NCI-H1436 treated with DMSO at 0.1 percent for 48 hours (cell line): ENCODE measurements at places on chromosomes 13 and 19.

DNA sequence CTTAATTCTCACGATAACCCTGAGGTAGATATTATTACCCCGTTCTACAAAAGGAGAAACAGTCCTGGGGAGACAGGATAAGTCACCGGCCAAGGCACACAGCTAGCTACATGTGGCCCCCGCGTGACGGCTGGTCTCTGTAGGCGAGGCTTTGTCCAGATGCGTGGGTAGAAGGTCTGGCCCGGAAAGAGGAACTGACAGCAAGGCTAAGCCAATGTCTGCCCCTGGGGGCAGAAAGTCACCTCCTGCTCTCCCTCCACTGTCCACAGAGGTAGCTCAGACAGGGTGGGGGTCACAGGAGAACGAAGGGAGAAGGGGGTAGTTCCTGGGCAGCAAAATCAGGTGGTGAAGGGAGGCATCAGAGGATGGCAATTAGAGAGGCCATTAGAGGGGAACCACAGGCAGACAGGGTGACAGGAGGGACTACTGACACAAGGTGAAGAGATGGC lies 1.8 kb downstream of the APOC4 start:
- no peak for DNase-seq

- no peak for DNase-seq
Measured at GRCh38 chr13:46751811-46752635, 44.9 kb downstream of the ESD start.

DNA sequence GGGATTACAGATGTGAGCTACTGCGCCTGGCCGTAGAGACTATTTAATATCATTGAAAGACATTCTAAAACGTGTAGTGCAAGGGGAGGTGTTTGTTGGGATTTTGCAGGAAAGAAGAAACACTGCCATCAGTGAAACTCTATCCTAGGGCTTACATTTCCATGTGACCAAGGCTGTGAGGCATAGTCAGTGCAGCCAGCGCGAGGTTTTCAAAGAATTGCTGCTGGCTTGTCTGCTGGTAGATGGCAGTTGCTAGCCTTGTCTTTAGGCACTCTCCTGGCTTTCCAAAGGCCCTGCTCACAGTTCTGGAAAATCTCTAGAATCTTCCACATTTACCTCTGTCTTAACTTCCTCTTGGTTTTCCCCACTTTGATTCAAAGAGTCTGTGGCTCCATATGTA lies 77.5 kb downstream of the GPC6 start:
- no peak for DNase-seq

GRCh38 chr19:10206226-10206885 lies 11.6 kb upstream of the DNMT1 start:
- DNase-seq, result no peak

GRCh38 chr19:6279620-6279930 lies 200 bp downstream of the MLLT1 start:
- DNase-seq, result no peak
